Activated CD8-positive, alpha-beta memory T cell treated with anti-CD3 and anti-CD28 coated beads, Interleukin-2, amount 50 U/mL, for 48 hours (primary cell): ENCODE measurements at places on chromosomes 5 and 9.

DNA sequence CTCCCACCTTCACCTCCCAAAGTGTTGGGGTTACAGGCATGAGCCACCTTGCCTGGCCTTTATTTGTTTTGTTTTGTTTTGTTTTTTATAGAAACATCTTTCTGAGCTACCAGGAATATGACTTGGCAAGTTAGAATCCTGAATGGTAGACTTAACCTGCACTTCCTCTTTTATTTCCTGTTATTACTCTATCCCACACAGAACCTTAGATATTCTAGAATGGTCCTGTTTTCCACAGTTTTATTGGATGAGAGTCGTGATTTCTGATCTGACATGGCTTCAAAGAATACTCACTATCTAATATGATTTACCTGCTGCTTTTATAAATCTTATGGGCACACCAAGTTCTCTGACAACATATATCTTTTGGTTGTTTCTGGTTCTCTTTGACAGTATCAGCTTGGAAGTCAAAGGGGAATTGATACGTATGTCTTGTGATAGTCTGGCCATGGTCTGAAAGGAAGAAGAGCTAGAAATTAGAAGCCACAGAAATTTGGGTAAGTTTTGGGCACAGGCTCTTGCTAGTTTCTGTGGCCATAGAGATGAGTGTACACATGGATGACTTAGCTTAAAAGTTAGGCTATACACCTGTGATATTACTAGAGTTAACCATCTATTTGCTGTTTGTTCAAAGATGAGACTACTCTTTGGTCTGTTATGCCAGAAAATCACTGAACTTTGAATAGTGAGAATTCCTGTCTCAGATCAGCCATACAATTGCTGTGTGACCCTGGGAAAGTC is 4.7 kb upstream of the PANK3 start:
- DNase-seq = no peak

GRCh38 chr5:124089578-124089977 is 577.6 kb downstream of the CSNK1G3 start:
- DNase-seq = no peak

DNA sequence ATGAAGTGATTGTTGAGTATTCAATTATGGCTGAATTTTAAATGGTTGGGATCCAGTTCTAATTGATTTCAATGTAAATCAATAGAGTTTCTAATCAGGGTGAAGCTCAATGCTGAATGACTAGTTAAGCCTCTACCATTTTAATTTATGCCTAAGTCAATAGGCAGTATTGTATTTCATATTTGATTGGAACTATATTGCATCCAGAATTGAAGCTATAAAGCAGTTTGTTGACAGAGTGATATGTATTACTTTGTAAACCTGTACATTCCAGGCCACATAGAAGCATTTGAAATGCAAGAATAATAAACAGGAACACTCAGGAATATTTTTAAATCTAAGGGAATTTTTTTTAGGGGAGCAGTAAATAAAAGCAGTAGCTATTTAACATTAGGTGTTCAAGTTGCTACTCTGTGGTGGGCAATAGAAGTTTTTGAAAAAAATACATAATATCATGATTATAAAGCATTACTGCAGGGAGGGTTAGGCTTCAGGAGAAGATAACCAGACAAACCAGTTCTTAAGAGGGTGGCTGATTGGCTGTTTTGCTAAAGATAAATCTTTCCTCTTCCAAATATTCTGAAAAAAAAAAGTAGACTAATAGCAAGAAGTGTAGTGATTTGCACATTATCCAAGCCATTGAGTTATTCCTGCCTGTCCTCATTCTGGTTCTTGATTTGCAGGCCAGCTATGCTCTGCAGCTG is 492.0 kb upstream of the MEF2C start:
- no peak for DNase-seq

DNA sequence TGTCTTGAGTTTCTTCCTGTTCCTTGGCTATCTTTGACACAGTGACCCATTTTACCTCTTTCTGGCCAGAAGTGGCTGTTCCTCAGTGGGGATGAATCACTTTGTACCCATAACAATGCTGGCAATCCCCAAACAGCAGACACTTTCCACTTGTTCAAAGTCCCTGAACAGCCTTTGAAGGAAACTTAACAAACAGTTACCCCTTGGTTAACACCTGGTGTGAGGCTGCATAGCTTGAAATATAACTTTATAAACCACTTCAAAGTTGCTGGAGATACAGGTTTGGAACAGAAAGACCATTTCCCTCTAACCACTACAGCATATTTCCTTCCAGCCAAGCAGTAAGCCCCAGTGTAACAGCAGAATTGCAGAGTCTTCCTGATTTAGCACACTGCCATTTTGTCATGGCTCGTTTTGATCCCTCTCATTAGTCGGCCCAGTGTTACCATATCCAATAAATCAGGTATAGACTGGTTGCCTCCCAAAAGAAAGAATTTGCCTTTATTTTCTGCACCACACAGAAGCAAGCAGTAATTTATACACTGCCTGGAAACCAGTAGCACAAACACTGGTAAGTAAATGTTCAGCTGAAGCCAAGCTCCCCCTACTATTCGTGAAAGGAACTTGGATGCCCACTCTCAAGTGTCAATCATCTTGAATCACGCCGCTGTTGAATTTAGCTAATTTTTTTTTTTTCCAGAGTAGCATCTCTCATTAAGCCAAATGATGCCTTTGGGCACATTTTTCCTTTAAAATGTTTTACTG is 225.9 kb downstream of the PIK3R1 start:
- DNase-seq = no peak

DNA sequence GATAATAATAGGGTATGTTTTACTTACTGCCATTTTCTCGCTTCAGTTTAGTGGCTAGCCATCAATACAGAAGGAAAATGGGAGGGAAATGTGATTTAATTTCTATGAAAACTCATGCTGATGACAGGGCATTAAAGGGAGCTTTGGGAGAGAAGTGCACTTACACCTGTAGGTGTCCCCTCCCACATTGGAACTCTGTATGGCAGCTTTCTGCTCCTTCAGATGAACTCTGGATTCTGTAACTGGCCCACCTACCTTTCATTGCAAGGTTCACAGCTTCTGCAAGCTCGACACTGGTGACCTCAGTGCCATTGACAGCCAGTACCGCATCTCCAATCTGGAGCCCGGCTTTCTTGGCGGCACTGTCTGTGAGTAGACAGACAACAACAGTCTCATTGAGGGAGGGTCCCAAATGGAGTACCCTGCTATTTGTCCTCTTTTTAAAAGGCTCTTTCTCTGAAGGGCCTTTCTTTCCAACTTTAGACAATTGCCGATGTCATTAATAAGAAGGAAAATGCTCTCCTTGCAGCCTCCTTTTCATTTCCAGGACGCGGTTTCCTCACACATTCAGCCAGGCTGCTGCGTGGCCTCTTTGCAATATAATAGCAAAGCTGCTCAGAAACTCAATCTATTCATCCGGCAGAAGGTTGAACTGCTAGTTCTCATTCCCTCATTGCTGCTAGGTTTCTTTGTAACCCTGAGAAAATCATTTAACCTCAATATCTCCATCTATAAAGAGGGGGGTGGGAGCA is 63.6 kb downstream of the NUDT12 start:
- DNase-seq = no peak

DNA sequence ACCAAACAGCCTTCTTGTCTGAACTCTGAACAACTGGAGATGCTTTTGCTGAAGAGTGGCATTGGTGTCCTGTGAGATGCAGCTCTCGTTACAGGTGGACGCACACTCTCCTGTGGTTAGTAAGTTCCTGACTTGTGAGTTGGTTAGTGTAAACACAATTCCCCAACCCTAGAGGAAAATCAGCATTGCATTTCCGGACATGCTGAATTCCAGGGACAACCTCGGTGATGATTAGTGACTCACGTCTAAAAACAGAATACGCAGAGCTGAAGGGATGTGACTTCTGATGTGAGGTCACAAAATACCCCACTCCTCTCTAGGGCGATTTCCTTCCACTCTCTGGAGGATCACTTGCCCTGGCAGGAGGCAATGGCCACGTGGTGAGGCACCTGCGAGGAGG is 5.0 kb downstream of the OR2V2 start:
- no peak for DNase-seq

DNA sequence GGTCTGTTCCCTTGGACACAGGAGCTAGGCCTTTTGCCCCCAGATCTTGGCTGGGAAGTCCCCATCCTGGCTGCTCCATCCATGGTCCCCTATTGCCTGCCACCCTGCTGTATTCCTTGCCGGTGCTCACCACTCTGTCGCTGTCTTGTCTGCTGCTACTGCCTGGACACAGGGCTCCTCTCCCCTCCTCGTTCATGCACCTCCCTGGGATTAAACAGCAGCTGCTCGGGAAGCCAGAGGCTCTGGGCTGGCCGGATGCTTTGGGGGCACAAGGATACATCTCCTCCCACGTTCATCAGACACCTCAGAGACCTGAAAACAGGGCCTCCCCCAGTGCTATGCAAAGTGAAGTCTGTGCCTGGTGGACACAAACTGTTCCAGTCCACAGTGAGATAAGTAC is 110.4 kb downstream of the ZNF354C start:
- no peak for DNase-seq

- peak; percentile 57 for DNase-seq
Measured at GRCh38 chr5:116575326-116576052, 866 bp upstream of the SEMA6A start.

GRCh38 chr5:9540791-9541190 is 5.1 kb downstream of the SEMA5A start:
- no peak for DNase-seq

- no peak for DNase-seq
Measured at GRCh38 chr9:69425136-69425801, 100.3 kb downstream of the ENTREP1 start.

GRCh38 chr5:57311921-57312735 is 138.3 kb downstream of the GPBP1 start:
- no peak for DNase-seq

GRCh38 chr5:44002381-44002901 is 386.8 kb downstream of the FGF10 start:
- DNase-seq = no peak

DNA sequence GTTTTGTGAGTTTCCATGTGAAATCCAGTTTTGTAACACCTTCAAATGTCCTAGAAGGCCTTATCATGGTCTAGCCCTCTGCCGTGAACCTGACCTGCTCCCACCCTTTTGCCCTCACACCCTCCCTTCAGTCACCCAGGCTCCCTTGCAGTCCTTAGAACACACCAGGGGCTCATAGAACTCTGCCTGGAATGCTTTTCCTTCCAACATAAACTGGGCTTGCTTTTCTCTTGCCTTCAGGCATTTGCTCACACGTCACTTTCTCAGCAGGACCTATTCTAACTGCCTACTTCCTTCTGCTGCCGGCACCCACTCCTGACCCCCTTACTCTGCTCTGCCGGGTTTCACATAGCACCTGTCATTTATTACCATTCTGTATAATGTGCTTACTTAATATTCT is 111.9 kb downstream of the PDE8B start:
- no peak for DNase-seq

GRCh38 chr9:108093773-108094675 is 604.5 kb upstream of the KLF4 start:
- no peak for DNase-seq

GRCh38 chr5:38445374-38446028 is 110.9 kb downstream of the LIFR start:
- DNase-seq = no peak

GRCh38 chr9:129259375-129259774 is 81.3 kb upstream of the IER5L start:
- DNase-seq = no peak

DNA sequence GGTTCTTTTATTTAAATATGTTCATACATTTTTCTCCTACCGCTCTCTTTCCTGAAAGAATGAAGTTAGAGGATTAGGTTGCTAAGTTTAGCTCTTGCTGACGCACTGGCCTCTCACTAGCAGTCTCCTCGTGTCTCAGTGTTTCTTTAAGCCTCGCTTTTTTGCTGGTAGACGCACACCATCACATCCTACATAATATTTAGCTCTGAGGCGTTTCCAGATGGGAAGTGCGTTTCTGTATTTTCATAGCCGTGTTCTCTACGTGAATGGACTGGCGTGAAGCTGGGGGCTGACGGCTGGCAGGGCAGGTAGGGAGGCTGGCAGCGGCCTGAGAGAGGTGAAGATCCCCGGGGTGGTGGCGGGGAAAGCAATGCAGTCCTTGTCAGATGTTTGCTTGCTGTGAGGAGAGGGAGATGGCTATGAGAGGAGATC is 79.2 kb upstream of the SPRY4 start:
- DNase-seq = no peak

DNA sequence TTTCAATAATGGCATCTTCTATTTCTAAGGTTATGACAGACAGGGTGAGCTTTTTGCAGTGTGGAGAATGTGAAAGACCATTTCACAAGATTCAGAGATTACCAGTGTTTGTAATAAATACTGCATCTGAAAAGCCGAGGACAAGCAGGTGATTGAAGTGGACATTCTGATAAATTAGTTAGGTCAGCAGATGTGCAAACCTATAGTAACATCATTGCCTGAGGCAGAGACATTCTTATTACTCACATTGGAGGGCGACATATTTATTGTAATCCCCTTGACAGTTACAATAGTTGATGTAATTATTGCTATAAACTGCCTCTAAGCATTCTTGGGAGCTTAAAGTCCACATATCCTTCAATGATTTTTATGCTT is 3.3 kb downstream of the RASGRF2 start:
- no peak for DNase-seq

DNA sequence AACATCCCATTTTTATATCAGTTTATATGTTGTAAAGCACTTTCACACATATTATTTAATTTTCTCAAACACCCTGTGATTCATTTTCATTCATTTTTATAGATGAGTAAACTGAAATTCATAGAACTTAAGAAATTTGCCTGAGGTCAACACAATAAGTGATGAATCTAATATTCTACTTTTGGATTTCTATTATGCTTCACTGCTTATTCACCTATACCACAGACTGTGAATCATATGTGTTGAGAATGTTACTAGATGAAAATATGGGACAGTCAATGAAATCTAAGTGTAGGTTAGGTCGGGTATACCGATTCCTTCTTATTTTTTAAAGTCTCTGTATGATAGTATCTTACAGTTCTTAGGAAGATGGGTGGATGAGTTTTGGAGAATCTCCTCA is 24.8 kb downstream of the CDC37L1 start:
- no peak for DNase-seq

- no peak for DNase-seq
Measured at GRCh38 chr5:96994493-96994892, 58.6 kb downstream of the LNPEP start.

GRCh38 chr5:9437741-9438240 is 108.1 kb downstream of the SEMA5A start:
- DNase-seq = no peak

GRCh38 chr5:117177302-117177701 is 602.7 kb upstream of the SEMA6A start:
- no peak for DNase-seq

- no peak for DNase-seq
Measured at GRCh38 chr5:172004824-172005237, 1.6 kb downstream of the FBXW11 start.

- DNase-seq = no peak
Measured at GRCh38 chr5:51890435-51891116, 507.3 kb downstream of the ISL1 start.

GRCh38 chr5:33639474-33639873 is 198.7 kb downstream of the TARS1 start:
- no peak for DNase-seq

GRCh38 chr9:126933334-126933980 is 18.9 kb downstream of the RALGPS1 start:
- peak; percentile 20 for DNase-seq
